Progenitor cell of endocrine pancreas (in vitro differentiated cells): ENCODE measurements at places on chromosomes 2 and 18.

GRCh38 chr18:50704357-50704940 is 115.4 kb downstream of the MRO start:
- DNase-seq = no peak

DNA sequence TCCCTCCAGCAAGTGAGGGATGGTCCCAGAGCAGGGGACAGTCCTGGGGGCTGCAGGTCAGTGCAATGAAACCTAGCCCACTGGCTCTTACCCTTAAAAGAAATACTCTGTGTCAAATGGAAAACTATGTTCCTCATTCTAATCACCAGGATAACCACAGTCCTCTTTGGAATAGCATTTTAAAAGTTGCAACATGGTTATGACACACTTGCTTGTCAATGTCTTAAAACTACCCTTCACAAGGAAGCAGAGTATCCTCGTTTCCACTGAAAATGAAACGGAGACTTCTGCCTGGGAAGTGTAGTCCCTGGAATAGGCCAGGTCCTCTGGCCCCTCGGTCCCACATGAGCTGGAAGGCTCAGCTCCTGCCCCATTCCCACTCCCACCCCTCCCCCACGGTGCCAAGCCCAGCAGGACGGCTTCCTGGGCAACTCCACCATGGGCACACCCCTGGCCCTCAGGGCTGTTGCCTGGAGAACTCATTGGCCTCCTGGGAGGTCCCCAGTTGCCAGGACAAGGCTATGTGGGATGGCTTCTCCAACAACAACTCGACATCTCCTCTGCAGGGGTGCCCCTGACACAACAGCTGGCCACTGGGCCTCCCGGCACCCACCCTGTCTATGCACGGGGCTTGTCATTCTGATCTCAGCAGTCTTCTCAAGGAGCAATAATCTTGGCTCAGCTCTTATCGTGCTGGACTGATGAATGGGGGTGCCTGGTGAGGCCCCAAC is 38.3 kb upstream of the ST3GAL5 start:
- no peak for DNase-seq

GRCh38 chr18:48662011-48662661 is 123.3 kb downstream of the CTIF start:
- no peak for DNase-seq

GRCh38 chr2:239594019-239594771 is 193.4 kb upstream of the HDAC4 start:
- no peak for DNase-seq

DNA sequence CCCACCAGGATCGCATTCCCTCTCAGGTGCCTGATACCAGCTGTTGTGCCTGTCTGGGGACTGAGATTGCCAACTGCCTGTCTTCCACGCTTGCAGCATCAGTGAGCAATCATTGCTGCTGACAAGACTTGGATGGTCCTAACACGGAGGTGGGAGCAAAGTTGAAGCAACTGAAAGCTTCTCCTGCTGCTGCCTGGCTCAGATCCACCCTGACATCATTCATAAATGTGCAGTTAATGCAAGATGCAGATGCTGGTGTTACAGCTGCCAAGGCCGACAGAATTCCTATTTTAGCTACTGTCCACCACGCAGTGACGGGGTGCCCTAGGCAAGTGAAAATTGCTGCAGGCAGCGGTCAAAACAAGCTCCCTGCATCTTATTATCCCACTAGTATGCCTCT is 131.4 kb downstream of the VWC2L start:
- DNase-seq = no peak

DNA sequence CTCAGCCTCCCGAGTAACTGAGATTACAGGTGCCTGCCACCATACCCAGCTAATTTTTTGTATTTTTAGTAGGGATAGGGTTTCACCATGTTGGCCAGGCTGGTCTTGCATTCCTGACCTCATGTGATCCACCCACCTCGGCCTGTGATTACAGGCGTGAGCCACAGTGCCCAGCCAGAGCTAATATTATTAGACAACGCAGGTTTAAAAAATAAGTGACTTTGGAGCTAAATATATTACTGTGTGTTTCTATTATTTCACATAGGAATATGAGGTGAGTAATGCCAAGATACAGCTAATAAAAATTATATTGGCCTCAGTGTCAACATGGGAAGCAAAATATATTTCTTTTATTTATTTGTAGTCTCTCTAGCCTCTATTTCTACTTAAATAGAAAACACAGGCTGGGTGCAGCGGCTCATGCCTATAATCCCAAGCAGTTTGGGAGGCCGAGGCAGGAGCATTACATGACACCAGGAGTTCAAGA is 120.2 kb downstream of the C2orf74 start:
- DNase-seq = no peak

DNA sequence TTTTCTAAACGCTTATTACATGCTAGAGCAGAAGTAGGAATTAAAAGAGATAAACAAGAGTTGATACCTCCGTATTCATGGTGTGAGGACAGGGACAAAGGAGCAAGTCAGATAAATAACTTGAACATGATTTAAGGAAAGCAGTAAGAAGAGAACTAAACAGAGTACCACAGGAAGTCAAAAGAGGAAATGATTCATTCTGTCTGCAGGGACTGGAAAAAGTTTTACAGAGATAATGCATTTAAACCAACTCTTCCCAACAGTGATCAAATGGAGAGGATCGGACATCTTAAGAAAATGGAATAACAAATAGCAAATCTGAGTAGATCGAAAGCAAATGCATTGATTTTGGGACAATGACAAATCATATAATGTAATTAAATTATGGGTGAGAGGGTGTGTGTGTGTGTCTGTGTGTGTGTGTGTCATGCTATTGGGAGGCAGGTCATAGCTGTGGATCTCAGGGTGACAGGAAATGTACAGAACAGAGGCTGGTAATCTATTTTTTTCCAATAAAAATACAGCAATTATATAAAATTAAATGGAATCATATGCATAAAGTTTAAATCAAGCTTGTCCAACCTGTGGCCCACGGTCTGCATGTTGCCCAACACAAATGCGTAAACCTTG is 113.4 kb downstream of the MC4R start:
- DNase-seq = no peak

DNA sequence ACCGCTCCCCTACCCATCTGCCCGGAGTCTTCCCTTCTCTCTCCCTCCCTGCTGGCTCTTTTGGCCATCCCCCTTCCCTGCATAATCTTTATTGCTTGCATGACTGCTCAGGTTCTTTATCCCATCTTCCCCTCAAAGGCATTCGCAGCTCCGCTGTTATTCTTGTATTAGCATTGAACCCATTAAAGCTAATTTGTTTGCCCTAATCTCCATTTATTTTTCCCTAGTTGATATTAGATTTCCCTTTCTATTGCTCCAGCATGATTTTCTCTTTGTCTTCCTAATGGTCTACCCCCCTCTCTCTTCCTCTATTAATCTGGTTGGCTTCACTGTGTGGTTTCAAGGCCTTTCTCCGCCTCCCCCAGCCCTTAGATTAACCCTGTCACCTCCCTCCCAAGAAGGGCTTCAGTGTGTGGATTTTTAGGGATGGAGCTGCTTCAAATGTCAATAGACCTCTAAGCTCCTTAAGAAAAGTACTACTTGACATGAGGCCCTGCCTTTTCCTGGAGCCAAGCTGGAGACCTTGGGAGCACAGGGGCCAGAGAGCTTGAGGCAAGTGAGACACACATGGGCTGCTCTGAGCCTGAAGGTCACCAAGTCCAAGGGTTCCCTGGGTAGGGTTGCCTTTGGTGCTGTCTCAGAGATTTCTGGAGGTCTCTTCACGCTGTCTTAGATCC is 20.1 kb downstream of the PAX8 start:
- no peak for DNase-seq

GRCh38 chr2:12389344-12390045 is 327.2 kb upstream of the TRIB2 start:
- no peak for DNase-seq

GRCh38 chr2:100321866-100322820 is at the start of gene LONRF2:
LONRF2 (minus strand) TSS chr2:100322501; CDS start chr2:100322093, 408 bp downstream.
- DNase-seq = peak; percentile 45

- no peak for DNase-seq
These were observed 378.8 kb downstream of the SLC4A3 start for GRCh38 chr2:220006152-220006621.

- DNase-seq = no peak
These were observed 25.4 kb upstream of the DTNB start for GRCh38 chr2:25698752-25699151.

- no peak for DNase-seq
These were observed 326.9 kb upstream of the TNP1 start for GRCh38 chr2:217186668-217187159.

DNA sequence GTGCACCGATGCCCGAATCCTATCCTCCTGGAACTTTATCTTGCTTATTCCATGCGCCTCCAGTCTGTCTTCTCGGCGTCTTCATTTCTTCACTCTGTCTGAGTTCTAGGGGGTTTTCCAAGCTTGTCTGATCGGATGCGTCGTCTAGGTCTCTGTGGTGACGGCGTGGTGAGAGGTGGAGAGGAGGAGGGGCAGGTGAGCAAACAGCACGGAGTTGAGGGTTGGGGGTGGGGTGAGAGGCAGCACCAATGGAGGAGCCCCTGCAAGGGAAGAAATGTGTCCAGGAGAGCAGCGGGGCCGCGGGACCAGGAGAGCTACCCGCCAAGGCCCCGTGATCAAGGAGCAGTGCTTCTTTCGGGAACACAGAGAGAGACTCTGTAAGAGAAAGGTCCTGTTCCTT is 131.3 kb upstream of the TWIST2 start:
- no peak for DNase-seq

- no peak for DNase-seq
These were observed 105.3 kb downstream of the COMMD1 start for GRCh38 chr2:62010632-62011256.

- no peak for DNase-seq
These were observed 63.8 kb upstream of the MSH6 start for GRCh38 chr2:47719099-47719498.

DNA sequence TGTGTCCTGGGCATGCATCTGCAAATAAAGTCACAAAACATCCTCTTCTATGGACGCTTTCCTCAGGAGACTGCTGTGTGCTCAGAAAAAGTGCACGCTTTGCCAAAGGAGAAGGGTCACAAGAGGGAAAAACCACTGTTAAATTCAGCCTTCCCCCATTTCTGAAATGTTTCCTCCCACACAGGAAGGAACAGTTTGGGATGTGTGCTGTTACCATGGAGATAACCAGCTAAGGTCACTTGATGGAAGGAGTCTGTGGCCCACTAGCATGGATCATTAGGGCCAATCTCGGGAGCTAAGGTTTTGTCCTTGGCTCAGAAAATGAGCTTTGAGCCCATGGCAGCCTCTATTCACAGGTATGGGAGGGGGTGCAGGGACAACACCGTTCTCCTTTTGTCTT is 5.6 kb downstream of the KCNE4 start:
- DNase-seq = no peak

DNA sequence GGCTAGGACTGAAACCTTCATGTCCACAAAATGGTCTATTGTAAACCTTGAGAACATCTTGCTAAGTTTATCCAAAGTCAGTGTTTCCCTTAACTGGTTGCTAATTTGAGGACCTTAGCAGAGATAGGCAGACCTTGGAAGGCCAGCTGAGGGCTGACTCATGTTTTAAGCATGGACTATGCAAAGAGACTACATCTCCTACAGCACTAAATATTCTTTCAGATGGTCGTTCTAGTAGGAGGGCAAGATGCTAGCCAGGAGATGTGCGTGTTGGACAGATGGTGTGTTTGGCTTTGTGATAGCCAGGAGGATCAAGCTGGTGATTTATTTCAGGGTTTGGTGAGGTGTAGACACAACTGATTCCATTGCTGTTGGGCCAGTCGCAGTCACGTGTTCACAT is 75.8 kb downstream of the NRP2 start:
- DNase-seq = no peak
